ENCODE measurements at places on chromosomes 5 and 9.

GRCh38 chr5:151682751-151683331 lies 3.9 kb downstream of the SPARC start:
- no peak for DNase-seq

DNA sequence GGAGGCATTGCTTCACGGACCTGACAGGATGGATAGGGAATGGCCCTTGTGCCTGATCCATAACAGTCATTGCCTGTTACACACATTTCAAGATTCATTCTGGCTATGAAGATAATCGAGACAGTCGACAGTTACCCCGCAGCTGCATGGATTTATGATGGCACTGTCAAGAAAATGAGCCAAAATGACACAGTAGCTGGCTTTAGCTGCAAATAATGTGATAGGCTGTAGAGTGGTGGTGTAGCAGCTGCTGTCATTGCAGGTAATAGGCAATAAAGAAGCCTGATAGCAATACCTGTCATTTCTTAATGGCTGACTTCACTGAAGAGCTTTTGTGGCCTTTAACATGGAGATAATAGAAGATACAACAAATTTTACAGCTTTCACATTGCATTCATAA lies 1085.2 kb upstream of the ARRDC3 start:
- no peak for DNase-seq

DNA sequence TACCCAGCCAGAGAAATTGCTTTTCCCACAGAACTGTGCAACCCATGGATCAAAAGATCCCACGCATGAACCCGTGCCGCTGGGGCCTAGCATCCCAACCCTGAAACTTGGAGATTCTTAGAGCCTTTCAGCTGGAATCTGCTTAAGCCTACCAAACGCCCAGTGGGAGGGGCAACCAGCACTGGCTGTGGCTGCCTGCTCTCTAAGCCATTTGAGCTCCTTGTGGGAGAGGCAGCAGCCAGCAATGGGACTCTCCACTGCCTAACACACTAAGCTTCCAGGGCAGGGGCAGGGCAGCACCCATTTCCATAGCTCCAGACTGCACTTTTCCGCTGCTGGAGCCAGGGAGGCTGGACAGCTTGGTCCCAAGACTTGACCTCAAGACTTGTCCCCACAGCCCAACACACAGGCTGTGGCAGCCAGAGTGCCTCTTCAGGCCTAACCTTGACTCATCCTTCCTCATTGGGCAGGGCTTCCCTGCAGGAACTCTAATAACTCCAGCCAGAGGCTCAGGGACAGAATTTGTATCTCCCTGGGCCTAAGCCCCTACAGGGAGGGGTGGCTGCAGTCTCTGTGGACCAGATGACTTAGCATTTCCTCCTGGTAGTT lies 437.4 kb downstream of the MTRR start:
- DNase-seq = no peak

DNA sequence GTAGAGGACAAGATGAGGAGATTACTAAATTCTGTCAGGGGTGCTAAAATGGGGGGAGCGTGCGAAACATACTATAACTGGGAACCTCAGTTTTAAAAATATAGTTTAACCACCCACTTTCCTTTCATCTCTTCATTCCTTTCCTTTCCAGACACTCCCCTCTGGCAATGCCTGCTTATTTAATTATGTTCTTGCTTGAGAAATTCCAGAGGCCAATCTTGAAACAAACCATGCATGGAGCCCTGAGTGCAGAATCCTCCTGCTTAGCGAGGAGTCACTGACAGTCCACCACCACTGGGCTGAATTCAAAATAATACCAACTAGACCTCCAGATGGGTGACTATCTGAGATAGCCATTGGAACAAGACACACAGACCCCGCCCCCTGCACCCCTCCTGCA lies 29.7 kb upstream of the C9orf72 start:
- DNase-seq = no peak

DNA sequence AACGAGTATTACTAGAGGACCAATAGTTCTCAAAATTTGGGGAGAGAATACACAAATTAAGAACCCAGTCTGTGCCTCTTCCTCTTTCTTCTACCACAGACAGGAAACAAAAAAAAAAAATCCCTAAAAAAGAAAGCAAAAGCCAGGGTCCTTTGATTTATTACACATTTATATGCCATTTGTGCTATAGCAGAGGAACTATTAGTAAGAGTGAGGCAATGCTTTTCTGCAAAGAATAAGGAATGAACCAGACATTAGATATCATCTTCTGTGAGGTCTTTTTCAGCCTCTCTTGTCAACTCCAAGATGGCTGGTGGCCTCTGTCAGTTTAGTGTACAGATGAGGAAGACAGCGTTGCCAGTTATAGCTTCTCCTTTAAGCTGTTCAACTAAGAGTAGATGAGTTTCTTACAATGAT lies 127.6 kb downstream of the RFX3 start:
- DNase-seq = peak; percentile 5

DNA sequence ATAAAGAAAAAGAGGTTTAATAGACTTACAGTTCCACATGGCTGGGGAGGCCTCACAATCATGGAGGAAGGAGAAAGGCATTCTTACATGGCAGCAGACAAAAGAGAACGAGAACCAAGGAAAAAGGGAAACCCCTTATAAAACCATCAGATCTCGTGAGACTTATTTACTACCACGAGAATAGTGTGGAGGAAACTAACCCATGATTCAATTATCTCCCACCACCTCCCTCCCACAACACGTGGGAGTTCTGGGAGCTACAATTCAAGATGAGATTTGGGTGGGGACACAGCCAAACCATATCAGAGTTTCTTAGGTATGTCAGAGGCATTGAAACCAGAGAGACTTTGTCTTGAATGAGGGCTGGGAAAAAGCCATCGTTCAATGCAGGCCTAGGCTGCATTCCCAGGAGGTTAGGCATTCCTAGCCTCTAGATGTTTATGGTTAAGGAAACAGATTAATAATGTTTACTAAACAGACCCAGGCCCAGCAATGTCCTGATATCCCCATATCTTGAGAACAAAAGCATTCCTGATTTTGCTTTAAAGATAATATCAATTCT lies 7.5 kb upstream of the PAIP1 start:
- DNase-seq = no peak

DNA sequence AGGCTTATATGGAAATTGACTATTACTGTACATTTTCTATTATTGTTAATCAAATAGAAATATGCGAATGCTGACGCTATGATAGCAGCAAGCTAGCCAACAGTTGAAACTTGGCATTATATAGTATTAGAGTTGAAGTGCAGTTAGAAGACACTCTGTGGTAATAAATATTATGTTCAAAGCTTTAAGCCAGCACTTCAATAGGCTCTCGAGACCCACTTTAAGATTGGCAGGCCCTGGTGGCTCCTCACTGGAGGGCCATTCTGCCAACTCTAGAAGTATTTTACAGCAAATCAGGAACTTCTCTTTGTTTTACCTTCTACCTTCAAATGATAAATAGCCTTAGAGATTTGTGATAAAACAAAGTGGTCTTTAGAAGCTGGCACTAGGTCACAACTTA lies 2029.0 kb upstream of the WWC1 start:
- DNase-seq = no peak

- DNase-seq = no peak
Measured at GRCh38 chr9:79809931-79810330, 238.2 kb downstream of the TLE4 start.

GRCh38 chr9:121737481-121737931 lies 86.1 kb downstream of the DAB2IP start:
- no peak for DNase-seq

DNA sequence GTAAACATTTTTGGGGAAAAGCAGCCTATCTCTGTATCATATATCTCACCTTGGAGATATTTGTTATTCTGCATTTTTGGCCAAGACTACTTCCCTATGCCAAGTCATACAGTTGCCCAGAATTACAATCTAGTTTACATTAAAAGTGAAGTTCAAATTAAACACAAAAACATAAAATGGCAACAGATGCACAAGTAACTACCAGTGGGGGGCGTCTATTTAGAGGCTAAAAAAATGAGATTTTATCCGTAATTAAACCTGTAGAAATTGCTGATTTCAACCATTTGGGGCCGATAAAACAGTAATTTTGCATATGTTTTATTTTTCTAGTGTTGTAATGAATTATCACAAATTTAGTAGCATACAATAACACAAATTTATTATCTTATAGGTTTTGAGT lies 787.1 kb upstream of the CHD1 start:
- no peak for DNase-seq

- no peak for DNase-seq
Measured at GRCh38 chr5:177350776-177351391, 584 bp downstream of the LMAN2 start.

DNA sequence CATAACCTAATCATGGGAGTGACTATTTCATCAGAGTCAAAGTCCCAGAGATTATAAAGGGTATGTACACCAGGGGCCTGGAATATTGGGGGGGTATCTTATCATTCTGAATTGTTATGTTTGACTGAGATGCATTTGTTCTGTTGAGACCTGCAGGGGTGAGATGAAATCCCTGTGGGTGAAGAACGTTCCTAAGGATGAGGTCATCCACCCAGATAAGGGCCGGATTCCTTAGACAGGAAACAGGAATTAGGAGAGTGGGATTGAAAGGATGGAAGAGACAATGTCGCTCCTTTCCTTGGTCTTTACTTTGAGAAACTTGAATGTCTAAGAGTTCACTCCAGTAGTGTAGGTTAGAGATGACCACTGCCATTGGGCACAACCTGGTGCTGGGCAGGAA lies 54.7 kb downstream of the GAS1 start:
- DNase-seq = no peak

DNA sequence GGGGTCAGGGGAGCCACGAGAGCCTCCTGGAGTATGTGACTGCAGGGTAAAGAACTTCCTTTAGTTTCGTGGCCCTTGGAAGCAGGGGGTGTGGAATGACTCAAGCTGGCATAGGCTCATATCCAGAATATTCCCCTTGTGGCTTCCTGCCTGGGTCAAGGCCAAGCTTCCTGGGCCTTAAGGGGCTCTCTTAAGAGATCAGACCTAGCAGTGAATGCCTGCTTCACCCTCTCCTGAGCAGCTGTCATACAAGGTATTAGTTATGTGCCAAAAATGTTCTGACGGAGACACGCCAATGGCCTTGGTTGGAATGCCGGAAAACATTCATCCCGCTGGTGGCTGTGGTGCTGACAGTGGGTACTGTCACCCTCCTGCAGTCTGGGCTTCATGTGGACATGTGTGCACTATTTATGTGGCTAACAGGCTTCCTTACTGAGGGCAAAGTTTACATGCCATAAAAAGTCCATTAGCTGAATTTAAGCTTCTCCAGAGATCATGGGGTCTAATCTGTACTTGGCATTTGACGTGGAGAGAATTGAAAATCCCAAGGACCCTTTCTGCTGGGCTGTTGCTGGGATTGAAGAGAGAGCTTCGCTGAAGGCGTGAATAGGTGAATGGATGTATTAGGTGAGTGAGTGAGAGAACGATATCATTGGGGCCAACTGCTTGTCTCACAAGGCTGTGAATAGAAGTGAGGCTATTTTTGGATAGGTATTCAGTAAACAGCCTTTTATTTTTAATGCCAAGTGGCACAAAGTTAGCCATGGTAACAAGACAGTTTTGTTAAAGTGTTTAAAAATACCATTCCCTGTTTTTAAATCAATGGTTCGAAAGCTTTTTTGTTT lies 156.8 kb downstream of the MACROH2A1 start:
- DNase-seq = no peak

GRCh38 chr5:149117970-149118369 lies 23.3 kb upstream of the ABLIM3 start:
- peak; percentile 26 for DNase-seq

DNA sequence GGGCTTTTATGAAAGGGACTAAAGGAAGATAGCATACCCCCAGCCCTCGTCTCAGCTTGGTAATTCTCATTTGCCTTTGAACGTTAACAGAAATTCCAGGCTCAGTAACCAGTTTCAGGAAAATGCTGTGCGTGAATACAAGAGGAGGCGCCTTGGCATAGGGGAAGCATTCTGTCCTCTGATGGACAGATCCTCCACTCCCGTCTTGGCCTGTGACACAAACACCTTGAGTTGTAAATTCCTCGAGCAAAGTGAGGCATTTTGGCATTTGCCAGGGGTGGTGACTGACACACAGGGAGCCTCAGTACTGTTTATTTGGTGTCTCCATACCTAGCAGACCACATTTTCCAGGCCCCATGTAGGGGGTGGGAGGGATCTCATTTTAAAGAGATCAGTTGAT lies 44.8 kb downstream of the APTX start:
- DNase-seq = no peak

GRCh38 chr5:114319236-114319635 lies 42.6 kb upstream of the KCNN2 start:
- no peak for DNase-seq

GRCh38 chr9:87381746-87382145 lies 115.9 kb upstream of the DAPK1 start:
- DNase-seq = no peak

- DNase-seq = no peak
Measured at GRCh38 chr9:136799079-136799853, 3.1 kb downstream of the CCDC183 start.

GRCh38 chr9:81782313-81782995 lies 93.1 kb upstream of the TLE1 start:
- DNase-seq = no peak

Data from activated CD4-positive, alpha-beta T cell treated with anti-CD3 and anti-CD28 coated beads, Interleukin-10, Interleukin-2, amounts not matched to agents 100 ng/mL and 50 ng/mL, durations not matched to agents 16 hours and 8 hours (primary cell).